Cortex of kidney (tissue), 1 donor: ENCODE measurements at places on chromosomes 5 and 9.

DNA sequence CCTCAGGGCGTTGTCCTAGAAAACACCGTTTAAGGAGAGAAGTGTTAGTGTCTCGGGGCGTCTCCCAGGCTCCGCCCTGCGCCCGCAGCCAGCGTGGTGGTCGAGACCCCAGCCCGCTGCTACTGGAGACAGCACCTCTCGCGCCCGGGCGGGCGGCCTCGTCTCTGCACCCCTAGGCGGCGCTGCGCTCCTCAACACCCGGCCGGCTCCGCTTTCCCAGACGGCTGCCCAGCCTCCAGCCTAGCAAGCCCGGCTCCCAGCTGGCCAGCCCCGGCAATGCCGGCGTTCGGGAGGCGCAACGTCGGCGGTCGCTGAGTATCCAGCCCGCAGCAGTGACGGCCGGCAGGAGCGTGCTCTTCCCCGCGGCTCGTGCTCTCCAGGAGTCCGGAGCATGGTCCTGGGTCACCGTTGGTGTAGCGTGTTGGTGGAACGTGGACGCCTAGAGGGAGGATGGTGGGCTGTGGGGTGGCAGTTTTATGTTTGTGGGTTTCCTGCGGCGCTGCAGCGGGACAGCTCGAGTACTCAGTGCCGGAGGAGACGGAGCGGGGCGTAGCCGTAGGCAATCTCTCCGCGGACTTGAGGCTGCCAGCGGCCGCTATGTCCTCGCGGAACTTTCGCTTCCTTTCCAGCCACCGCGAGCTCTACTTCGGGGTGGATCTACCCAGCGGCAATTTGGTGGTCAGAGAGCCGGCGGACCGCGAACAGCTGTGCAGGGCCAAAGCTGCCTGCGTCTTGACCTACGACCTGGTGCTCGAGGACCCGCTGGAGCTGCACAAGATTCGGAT, 536 bp downstream of the PCDHAC1 start:
- no peak for DNase-seq

DNA sequence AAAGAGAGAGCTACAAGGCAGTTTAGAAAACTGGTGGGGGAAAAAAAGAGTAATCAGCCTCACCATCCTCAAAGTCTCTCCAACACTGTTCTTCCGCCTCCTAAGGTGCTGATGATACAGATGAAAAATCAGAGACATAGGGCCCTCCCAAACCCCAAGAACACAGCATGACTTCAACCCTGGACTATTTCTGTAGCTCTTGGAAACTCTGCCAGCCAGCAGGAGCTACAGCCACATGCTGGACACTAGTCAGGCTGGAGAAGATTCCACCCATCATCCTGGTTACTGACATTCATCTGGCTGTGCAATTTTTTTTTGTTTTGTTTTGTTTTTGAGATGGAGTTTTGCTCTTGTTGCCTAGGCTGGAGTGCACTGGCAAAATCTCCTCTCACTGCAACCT, 42.4 kb downstream of the OXCT1 start:
- no peak for DNase-seq

- no peak for DNase-seq
These were observed 50.7 kb downstream of the CFAP95 start for GRCh38 chr9:69871118-69871834.

DNA sequence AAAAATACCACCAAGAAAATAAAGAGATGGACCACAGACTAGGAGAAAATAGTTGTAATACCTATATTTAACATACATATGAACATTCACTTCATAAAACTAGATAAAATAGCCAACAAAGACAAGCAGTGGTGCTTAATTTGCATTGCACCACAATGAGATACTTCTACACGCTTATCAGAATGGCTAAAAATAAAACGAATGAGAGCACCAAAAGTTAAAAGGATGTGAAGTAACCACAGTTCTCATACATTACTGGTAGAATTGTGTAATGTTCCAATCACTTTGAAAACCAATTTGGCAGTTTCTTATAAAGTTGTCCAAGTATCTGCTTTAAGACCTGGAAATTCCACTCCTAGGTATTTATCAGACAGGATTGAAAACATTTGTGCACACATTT, 198.9 kb upstream of the SGCD start:
- DNase-seq, result no peak

GRCh38 chr5:40210694-40211093, 469.0 kb upstream of the PTGER4 start:
- no peak for DNase-seq

DNA sequence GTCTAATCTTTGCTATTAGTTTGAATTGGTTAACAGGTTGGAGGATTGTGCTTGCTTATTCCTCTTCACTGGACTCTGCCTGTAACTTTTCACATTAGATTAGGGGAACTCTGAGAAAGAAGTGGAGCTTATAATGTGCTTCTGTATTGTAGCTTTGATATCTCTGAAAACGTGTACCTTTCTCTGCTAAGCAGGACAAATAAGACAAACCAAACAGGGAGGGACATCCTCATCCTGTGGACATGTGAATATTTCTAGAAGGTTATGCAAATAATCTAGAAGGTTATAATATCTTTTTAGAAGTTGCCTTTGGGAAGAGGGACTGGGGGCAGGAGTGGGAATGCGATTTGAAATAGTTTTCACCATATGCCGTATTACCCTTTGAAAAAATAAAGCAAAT, 11.7 kb downstream of the IQGAP2 start:
- no peak for DNase-seq
